ENCODE measurements at places on chromosomes 5 and 9.

GRCh38 chr9:104247899-104248460 is 153.9 kb downstream of the SMC2 start:
- no peak overlapping the region for H3K4me3 ChIP-seq
- no peaks in the 10 kb centered on the region for H3K4me1 ChIP-seq
- no peak for DNase-seq
- H3K27me3 ChIP-seq = peaks cover 2% of the 10 kb centered on the region

DNA sequence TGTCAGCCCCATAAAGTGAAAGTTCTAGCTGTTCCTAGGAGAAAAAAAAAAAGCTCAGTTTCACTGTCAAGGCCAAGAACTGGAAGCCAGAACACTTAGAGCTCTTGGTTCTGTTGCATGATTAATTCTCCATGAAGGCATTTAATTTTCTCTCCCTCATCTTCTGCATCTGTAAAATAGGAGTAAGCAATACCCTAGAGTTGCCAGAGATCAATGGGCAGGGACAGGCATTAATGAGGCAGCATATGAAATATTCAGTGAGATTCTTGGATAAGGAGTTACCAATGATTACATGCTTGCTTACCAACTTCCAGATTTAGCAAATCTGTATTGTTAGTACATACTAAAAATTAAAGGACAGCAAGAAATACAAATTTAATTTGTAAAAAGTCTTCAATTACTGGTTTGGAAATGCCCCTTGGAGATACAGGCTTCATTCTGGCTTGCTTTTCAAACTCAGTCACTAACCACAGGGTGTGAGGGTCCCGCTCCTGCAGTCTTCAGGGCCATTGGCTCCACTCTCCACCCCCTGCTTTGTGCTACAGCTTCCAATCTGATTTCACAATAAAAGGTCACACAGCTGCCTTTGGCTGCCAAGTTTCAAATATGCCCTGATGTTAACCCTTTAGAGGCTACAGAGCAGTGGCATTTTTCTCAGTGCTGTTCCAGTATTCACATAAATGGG is 624.6 kb downstream of the BNC2 start:
- H3K4me1 ChIP-seq = peaks cover 40% of the 10 kb centered on the region
- H3K27ac ChIP-seq = no peak overlapping the region
- H3K27me3 ChIP-seq = no peaks in the 10 kb centered on the region
- DNase-seq = no peak
- H3K4me3 ChIP-seq = no peak overlapping the region

GRCh38 chr5:58074222-58074621 is 385.7 kb downstream of the PLK2 start:
- H3K36me3 ChIP-seq = peaks cover 2% of the 10 kb centered on the region
- peaks cover 21% of the 10 kb centered on the region for H3K4me1 ChIP-seq
- DNase-seq = no peak

- peaks cover 20% of the 10 kb centered on the region for H3K27me3 ChIP-seq
- peaks cover 51% of the 10 kb centered on the region for H3K4me1 ChIP-seq
- peaks cover 4% of the 10 kb centered on the region for H3K36me3 ChIP-seq
- no peak for DNase-seq
Measured at GRCh38 chr9:133505901-133506652, 18.7 kb downstream of the MYMK start.

DNA sequence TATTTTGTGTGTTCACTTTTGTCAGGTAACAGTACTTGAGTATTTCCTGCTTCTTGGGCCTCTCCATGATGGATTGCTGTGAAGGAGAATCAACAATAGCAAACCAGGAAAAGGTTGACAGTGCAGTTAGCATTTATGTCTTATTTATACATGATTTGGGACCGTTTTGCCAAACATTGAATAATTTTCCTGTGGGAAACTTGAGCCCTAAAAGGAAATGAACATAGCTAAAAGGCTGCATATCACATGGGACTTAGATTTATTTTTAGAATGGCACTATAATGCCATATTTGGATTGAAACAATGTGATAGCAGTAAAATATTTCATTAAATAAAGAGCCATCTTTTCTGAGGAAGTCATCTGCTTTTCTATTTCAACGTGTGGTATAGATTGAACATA is 15.3 kb downstream of the GPR21 start:
- H3K4me3 ChIP-seq = peak overlapping the region; percentile 23
- peaks cover 17% of the 10 kb centered on the region for H3K36me3 ChIP-seq
- no peak for DNase-seq
- peaks cover 74% of the 10 kb centered on the region for H3K4me1 ChIP-seq

DNA sequence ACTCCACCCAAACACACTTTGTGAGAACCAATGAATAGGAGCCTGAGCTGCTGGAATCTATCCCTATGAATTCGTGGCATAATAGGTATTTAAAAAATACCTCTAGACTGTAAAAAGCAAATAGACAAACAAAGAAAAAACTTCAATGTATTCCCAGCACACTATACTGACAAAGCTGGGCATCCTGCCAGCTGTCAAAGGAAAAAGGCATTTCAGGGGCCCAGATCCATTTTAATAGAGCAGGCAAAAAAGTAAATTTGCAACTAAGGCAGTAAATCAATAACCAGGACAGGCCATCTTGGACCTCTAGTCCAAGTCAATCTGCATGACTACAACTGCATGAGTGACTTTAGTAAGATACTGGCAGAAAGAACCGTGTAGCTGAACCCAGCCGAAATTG is 25.6 kb upstream of the LARP1 start:
- no peak overlapping the region for H3K27ac ChIP-seq
- H3K4me3 ChIP-seq = no peak overlapping the region
- no peak for DNase-seq

DNA sequence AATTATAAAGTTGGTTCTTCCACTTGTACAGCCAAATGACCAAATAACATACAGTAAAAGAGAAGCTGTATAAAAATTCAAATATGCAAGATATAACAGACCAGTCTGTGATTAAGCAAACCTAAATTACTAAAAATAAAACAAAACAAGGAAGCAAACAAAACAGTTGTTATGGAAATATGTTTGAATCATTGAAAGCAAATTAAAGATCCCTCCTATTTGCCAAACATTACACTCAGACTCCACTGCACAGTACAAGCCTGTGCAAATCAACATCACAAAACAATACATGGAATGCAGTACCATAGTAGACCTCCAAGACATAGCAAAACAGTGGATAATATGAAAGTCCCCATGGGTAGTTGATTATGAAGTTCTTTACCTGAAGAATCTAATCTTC is 288.1 kb upstream of the PTGER4 start:
- no peaks in the 10 kb centered on the region for H3K27me3 ChIP-seq
- no peak overlapping the region for H3K4me3 ChIP-seq
- no peaks in the 10 kb centered on the region for H3K36me3 ChIP-seq
- H3K27ac ChIP-seq = no peak overlapping the region

DNA sequence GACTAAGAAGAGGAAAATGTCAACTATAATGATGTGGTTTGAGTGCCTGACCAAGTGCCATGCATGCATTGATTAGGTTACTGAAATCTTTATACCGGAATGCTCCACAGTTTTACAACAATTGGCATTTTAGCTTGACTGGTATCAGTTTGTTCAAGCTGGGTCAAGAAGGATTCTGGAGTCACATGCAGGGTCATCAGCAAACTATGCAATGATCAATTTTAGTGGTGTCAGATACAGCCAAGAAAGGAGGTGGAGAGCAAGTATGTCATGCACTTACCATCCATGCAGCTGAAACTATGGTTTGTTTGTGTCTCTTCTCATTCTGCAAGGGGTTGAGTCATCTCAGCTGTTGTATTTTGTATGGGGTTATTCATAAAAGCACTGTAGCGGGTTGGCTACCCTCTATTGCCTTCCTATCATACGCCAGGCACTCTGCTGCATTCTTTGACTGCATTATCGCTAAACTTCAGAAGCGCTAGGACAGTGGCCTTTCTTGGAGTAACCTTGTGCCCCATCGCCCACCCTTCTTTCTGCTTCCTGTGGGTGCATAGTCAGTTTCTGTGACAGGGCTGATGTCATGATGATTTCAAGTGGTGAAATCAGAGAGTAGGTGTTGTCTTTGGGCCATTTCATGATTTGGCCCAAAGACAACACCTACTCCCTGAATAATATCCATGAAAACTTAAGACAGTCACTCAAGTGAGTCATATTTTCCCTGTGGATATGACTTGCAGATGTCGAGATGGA is 145.4 kb downstream of the MTX3 start:
- no peak overlapping the region for H3K4me3 ChIP-seq
- peak; percentile 38 for DNase-seq
- no peak overlapping the region for H3K27ac ChIP-seq

DNA sequence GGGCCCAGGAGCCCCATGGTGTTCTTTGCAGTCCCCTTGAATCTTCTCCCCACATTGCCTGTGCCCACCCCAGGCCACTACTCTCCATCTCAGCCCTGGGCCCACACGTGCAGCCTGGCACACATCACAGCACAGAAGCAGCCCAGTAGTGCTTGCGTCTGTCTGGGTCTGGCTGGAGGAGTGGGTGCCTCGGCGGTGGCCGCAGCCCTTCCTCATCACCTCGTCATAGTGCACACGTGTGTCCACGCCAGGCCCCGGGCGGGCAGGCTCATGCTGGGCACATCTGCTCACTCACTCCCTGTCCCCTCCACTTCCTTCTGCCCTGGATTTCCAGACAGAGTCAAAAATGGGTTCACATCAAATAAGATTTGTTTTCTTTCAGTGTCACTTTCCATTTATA is 33.3 kb downstream of the FGF1 start:
- peaks cover 10% of the 10 kb centered on the region for H3K4me1 ChIP-seq
- H3K4me3 ChIP-seq = no peak overlapping the region
- H3K27me3 ChIP-seq = peaks cover 4% of the 10 kb centered on the region
- no peak for DNase-seq
- no peaks in the 10 kb centered on the region for H3K36me3 ChIP-seq
- no peak overlapping the region for H3K27ac ChIP-seq

DNA sequence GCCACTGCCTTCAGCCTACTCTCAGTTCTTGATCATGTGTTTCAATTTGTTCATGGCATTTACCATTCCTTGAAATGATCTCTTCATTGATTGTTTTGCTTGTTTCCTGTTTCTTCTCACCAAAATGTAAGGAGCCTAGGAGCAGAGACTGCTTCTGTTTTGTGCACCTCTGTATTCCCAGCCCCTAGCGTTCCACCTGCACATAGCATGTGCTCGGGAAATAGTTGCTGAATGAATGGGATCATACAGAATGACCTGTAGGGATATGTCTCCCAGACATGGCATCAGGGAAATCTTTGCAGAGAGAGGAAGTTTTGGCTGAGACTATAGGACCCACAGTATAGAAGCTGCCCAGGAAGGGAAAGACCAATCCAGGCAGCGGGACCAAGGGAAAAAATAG is 6.2 kb upstream of the CERCAM start:
- no peaks in the 10 kb centered on the region for H3K36me3 ChIP-seq
- H3K27me3 ChIP-seq = peaks cover 38% of the 10 kb centered on the region
- DNase-seq = no peak
- no peak overlapping the region for H3K27ac ChIP-seq
- no peak overlapping the region for H3K4me3 ChIP-seq

DNA sequence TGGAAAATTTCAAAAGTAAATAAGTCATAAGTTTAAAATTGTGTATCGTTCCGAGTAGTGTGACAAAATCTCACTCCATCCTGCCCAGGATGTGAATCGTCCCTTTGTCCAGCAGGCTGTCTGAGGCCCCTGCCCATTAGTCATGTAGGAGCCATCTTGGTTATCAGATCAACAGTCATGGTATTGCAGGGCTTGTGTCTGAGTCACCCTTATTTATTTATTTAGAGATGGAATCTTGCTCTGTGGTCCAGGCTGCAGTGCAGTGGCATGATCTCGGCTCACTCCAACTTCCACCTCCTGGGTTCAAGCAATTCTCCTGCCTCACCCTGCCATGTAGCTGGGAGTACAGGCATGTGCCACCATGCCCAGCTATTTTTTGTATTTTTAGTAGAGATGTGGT is 30.2 kb downstream of the ITGA2 start:
- H3K4me1 ChIP-seq = no peaks in the 10 kb centered on the region
- H3K27ac ChIP-seq = no peak overlapping the region
- no peaks in the 10 kb centered on the region for H3K36me3 ChIP-seq
- DNase-seq = no peak
- H3K27me3 ChIP-seq = peaks cover 7% of the 10 kb centered on the region

DNA sequence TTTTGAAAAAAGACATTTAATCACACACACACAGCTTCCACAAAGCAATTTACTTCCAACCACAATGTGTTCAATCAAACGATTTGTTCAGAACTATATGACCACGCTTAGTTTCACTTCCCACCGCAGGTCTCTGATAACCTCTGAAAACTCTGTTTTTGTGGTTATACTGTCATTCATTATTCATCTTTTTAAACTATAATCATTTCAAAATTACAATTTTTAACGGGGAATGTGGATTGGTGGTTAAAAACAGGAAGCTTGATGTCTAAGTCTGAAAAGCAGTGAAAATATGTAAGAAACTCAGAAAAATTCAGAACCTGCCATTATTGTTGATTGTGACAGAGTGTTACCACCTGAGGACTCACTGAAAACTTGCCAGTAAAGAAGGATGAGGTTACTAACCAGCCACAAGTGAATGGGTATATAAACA is 12.7 kb upstream of the TMEM174 start:
- H3K36me3 ChIP-seq = no peaks in the 10 kb centered on the region
- no peak for DNase-seq
- peaks cover 28% of the 10 kb centered on the region for H3K4me1 ChIP-seq
- peaks cover 11% of the 10 kb centered on the region for H3K27me3 ChIP-seq
- no peak overlapping the region for H3K27ac ChIP-seq

- H3K4me1 ChIP-seq = no peaks in the 10 kb centered on the region
- no peak for DNase-seq
- H3K36me3 ChIP-seq = no peaks in the 10 kb centered on the region
- peaks cover 18% of the 10 kb centered on the region for H3K27me3 ChIP-seq
Measured at GRCh38 chr5:151182976-151183375, 25.4 kb upstream of the ANXA6 start.

All from osteocyte (in vitro differentiated cells).